Activated naive CD8-positive, alpha-beta T cell treated with anti-CD3 and anti-CD28 coated beads, Interleukin-2, amount 50 U/mL, for 16 hours (primary cell): ENCODE measurements at places on chromosomes 1 and 21.

DNA sequence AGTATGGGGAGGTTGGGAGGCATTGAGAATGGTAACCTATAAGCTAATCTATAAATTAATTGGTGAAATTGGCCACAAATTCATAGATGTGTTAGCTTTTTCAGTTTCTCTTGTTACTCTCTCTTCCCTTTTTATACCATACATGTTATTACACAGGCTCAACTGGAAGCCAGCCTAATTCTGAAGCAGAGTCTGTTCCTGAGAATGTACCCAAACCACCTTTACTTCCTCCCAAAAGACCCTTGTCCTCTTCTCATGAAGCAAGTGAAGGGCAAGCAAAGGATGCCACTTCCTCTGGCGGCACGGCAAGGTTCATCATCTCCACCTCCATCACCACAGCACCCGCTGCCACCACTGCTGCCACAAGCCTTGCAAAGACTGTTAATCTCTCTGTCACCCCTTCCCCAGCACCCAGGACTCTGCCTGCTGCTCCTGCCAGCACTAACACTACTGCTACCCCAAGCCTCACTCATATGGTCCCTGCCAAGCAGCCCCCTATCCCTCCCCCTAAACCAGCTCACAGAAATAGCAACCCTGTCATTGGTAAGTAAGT lies 39.5 kb upstream of the RCC1 start:
- DNase-seq, result no peak

DNA sequence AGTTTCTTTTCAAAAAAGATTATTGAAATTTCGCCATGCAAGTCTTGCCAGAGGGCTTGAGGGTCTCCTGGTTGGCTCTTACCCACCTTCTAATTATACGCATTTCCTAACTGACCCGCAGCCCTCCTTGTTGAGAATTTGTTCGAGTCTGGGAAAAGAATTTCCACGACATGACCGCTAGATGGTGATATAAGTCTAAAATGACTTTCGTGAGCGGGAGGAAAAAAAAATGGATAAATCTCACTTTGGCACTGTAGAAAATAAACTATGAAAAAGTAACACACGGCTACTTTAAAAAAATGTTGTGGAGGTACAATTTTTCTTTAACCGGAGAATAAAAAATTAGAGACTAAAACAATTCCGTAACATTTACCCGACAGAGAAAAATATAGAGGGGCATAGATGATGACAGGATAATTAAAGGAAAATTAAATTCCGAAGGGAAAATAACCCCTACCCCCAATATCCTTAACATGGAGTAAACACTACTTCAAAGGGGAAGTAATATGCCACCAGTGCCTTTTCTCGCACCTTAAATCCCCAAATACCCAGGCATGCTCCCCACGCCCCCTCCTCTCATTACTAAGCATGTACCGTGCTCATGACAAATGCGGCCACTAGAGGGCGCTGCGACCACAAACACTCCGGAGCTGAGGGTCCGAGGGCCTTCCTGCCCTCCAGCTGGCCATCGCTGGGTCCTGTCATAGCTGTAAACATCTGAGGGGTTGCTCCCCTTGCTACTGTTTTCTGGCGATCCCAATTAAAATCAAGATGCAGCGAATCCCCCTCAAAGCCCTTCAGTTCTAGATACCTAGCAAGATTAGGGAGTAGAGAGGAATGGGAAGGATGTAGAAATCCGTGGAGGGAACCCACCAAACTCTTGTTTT lies 266.9 kb downstream of the ASTN1 start:
- no peak for DNase-seq

DNA sequence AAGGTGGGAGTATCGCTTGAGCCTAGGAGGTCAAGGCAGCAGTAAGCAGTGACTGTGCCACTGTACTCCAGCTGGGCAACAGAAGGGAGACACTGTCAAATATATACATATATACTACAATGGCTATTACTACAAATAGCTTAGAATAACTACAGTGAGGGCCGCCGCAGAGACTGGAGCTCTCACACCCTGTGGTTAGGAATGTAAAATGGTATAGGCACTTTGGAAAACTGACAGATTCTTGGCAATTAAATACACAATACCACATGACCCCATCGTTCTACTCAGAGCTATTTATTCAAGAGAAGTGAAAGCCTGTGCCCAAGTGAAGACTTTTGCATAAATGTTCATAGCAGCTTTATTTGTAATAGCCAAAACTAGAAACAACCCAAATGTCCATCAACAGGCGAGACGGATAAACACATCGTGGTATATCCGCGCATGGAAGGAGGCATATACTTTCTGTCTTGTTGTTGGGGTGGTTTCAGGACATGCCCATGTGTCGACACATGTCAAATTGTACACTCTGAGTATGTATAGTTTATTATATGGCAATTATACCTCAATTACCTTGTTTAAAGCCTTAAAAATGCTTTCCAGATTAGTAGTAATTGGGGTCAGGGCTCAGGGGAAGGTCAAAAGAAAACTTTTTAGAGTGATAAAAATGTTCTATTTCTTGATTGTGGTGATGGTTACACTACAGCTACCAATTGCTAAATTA lies 123.4 kb downstream of the RIPK4 start:
- no peak for DNase-seq

- no peak for DNase-seq
Measured at GRCh38 chr1:3247521-3248121, 178.6 kb downstream of the PRDM16 start.

DNA sequence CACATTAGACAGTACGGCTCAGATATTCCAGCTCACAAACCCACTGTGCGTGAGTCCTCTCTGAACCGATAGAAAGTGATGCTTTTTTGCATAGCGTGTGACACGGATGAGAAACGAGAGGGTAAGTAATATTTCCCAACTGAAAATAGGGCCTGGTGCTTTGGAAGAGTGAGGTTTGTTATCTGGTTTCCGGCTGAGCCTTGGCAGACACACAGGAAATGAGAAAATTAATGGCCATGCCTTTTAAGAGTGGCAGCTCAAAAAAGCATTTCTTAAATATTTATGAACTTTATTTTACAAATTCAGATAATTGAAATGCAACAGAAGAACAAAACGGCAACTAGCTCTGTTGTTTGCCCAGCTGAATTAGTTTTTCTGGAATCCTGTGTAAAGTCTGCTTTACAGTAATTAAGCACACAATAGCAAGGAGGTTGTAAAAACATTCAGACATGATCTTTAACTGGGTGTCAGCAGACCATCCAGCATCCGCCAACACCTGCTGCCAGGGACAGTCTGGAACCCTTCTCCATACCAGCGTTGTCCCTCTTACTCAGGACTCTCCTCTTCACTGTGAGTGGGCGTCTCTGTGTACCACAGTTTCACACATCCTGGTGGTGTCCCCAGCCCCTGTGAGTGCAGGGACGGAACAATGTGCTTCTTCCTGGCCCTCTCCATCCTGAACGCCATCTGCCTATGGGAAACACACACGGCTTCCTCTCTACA lies 155.4 kb downstream of the PGBD5 start:
- no peak for DNase-seq
